CD8-positive, alpha-beta memory T cell (primary cell): ENCODE measurements at places on chromosomes 6 and 20.

GRCh38 chr20:57495978-57496377 is 29.0 kb downstream of the CTCFL start:
- H3K27me3 ChIP-seq: no peaks in the 10 kb centered on the region
- H3K27ac ChIP-seq: no peak overlapping the region
- peaks cover 11% of the 10 kb centered on the region for H3K4me1 ChIP-seq
- H3K36me3 ChIP-seq: no peaks in the 10 kb centered on the region
- no peak for DNase-seq

GRCh38 chr6:79810185-79810705 is 137.1 kb downstream of the ELOVL4 start:
- H3K36me3 ChIP-seq: no peaks in the 10 kb centered on the region
- H3K4me3 ChIP-seq: no peak overlapping the region
- H3K4me1 ChIP-seq: no peaks in the 10 kb centered on the region
- H3K27me3 ChIP-seq: no peaks in the 10 kb centered on the region

GRCh38 chr6:35489066-35489465 is 7.8 kb downstream of the TEAD3 start:
- no peaks in the 10 kb centered on the region for H3K27me3 ChIP-seq
- no peak for DNase-seq
- H3K36me3 ChIP-seq: no peaks in the 10 kb centered on the region
- H3K27ac ChIP-seq: no peak overlapping the region
- no peak overlapping the region for H3K4me3 ChIP-seq

GRCh38 chr6:158528826-158529225 is 31.1 kb upstream of the TMEM181 start:
- no peak overlapping the region for H3K4me3 ChIP-seq
- no peak overlapping the region for H3K27ac ChIP-seq
- no peaks in the 10 kb centered on the region for H3K4me1 ChIP-seq
- H3K36me3 ChIP-seq: no peaks in the 10 kb centered on the region

- no peak overlapping the region for H3K27ac ChIP-seq
- H3K4me1 ChIP-seq: peaks cover 7% of the 10 kb centered on the region
- H3K36me3 ChIP-seq: no peaks in the 10 kb centered on the region
- DNase-seq: no peak
- no peaks in the 10 kb centered on the region for H3K27me3 ChIP-seq
These were observed 463.9 kb upstream of the JARID2 start for GRCh38 chr6:14781772-14782525.
